CD8-positive, alpha-beta memory T cell (primary cell): ENCODE measurements at places on chromosomes 16 and 17. TPM values are rescaled to one million over a fixed set of nuclear protein-coding genes. Genes with fewer than 3 reads are reported as not detected.

DNA sequence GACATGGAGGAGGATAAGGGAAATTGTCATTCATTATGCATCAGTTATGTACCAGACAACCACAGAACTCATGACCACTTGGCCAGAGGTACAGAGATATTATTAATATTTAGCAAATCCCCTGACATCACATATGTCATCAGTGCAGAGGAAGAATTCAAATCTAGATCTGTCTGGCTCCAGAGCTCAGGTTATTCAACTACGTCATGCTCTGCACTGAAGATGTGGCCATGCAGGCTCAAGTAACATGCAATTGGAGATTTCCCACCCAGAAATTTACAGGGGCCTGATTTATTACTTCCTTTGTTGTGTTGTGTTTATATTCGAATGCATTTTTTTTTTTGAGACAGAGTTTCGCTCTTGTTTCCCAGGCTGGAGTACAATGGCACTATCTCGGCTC lies 224.3 kb downstream of the HS3ST4 start:
- no peaks in the 10 kb centered on the region for H3K36me3 ChIP-seq
- DNase-seq = no peak
- no peaks in the 10 kb centered on the region for H3K4me1 ChIP-seq
- no peaks in the 10 kb centered on the region for H3K27me3 ChIP-seq
- no peak overlapping the region for H3K4me3 ChIP-seq
- no peak overlapping the region for H3K27ac ChIP-seq

- no peak for DNase-seq
- peaks cover 16% of the 10 kb centered on the region for H3K4me1 ChIP-seq
- no peak overlapping the region for H3K4me3 ChIP-seq
- H3K36me3 ChIP-seq = no peaks in the 10 kb centered on the region
Measured at GRCh38 chr17:20153231-20153630, 144.1 kb downstream of the SPECC1 start.

- H3K36me3 ChIP-seq = no peaks in the 10 kb centered on the region
- no peaks in the 10 kb centered on the region for H3K27me3 ChIP-seq
- no peak overlapping the region for H3K27ac ChIP-seq
- no peak overlapping the region for H3K4me3 ChIP-seq
Measured at GRCh38 chr16:929227-930073, 41.3 kb downstream of the LMF1 start.

DNA sequence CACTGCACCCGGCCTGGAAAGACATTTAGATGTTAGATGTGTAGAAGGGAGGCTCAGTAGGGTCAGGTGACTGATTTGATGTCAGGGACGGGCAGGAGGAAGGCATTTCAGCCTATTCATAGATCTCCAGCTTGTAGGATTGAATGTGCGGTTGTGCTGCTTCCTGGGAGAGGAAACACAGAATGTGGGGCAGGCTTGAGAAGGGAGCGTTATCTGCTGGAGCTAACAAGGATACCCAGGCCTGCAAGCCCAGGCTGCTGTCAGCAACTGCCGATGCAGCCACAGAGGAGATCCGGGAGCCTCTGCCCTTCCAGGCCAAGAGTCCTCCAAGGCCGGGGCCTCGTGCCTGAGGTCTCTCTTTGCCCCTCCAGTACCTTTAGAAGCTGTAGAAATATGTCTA lies 205.6 kb downstream of the SPECC1 start:
- H3K4me1 ChIP-seq = no peaks in the 10 kb centered on the region
- DNase-seq = no peak
- no peaks in the 10 kb centered on the region for H3K36me3 ChIP-seq
- no peak overlapping the region for H3K27ac ChIP-seq

KIF2B gene
- not detected for total RNA-seq
